ENCODE measurements at places on chromosomes 13 and 19.

- DNase-seq = no peak
These were observed 1433.0 kb downstream of the UQCRFS1 start for GRCh38 chr19:27779954-27780353.

DNA sequence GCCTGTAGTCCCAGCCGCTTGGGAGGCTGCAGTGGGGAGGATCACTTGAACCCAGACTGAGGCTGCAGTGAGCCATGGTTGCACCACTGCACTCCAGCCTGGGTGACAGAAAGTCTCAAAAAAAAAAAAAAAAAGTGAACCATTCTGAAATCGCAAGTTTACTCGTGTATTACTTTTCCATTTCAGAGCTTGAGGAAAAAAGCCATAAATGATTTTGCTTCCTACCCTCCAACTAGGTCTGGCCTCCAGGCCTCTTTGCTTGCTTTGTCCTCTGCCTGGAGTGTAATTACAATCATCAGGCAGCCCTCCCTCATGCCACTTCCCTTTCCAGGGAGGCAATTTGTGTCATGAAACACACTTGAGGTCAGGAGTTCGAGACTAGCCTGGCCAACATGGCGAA, 8.5 kb downstream of the BLVRB start:
- no peak for DNase-seq

DNA sequence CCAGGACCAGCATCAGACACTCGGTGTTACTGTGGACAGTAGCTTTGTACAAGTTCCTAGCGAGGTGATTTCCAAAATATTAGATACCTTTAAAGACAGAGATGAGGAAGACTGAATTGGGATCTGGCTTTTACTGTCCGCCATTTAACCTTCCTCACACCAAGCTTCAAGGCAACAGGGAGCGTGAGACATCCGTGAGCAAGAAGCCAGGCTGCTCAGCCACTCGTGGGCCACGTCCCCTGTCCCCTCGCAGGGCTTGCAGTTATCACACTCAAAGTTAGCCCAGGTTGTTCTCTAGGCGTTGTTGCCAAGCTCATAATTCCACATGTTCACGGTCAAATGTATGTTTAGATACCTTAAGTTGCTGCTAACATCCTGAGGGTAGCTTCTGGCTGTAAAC, 102.9 kb downstream of the COL4A2 start:
- no peak for DNase-seq

- no peak for DNase-seq
These were observed at the start of gene FLT1 for GRCh38 chr13:28494778-28495537. Gene FLT1 (minus strand): TSS chr13:28495128. CDS start chr13:28494843, 285 bp downstream.

- no peak for DNase-seq
These were observed 2.5 kb downstream of the ZNF426 start for GRCh38 chr19:9535934-9536333.

DNA sequence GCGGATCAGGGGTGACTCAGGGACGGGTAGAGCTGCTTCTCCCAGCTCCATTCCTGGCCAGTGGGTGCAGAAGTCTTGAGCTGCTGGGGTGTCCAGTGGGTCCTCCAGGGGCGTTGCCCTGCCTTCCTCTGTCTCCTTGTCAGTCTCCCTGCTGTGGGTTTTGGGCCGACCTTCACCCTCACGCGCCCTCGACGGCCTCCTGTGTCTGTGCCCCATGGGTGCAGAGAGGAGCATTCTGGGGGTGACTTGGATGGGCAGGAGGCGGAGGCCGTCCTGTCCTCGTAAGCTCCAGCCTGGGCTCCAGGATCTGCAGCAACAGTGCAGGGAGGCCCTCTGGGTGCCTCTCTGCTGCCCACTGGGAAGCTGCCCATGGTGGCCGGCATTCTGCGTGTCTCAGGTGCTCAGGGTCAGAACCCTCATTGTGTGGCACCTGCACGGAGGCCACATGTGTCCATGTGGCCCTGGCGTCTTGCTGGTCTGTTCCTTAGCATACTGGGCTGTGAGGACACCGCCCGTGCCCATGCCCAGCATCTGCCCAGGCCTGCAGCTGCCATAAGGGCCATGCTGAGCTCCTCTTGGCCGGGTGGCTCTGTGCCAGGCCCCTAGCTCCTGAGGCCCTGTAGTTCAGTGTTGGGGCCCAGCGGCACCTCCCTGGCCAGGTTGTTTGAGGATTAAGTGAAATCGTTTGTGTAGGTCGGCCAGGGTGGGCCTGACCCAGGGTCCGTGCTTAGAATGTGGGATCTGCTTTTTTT, 17.3 kb downstream of the DOT1L start:
- DNase-seq = no peak
